ENCODE measurements at places on chromosomes 3 and 15.

DNA sequence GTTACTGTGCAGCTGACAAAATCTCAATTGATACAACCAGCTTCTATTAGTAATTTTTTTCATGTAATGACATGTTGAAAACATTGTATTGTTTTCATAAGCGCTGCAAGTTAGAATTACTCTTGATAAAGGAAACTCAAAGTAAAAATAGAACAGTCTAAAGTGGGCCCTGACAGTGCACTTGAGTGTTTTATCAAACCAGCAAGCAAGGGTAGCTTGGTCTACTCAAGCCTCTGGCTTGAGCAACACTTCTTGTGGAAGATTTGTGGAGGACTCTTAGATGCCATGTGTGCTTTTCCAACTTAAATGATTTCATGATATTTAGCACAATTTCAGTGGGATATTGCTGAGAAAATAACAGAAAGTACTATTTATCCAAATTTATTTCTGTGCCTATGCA is 575.7 kb upstream of the ZNF717 start:
- no peak for DNase-seq

DNA sequence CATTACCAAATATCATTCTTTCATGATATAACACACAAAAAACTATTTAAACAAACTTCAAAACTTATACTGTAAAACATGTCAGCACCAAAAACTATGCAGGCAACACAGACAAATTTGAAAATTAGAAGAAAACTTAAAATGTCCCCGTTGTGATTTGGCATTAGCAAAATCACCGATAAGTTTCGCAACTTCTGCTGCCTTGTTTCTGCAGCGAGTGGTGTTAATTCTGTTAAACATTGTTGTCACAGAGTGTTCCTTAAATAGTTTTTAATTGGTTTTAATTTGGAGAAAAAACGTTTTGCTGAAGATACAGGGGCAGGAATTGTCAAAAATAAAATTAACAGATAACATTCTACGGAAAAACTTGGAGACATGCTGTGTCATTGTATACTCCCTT is 160.6 kb downstream of the RPLP1 start:
- DNase-seq, result no peak

GRCh38 chr3:155282385-155283091 is 10.9 kb downstream of the STRIT1 start:
- no peak for DNase-seq

DNA sequence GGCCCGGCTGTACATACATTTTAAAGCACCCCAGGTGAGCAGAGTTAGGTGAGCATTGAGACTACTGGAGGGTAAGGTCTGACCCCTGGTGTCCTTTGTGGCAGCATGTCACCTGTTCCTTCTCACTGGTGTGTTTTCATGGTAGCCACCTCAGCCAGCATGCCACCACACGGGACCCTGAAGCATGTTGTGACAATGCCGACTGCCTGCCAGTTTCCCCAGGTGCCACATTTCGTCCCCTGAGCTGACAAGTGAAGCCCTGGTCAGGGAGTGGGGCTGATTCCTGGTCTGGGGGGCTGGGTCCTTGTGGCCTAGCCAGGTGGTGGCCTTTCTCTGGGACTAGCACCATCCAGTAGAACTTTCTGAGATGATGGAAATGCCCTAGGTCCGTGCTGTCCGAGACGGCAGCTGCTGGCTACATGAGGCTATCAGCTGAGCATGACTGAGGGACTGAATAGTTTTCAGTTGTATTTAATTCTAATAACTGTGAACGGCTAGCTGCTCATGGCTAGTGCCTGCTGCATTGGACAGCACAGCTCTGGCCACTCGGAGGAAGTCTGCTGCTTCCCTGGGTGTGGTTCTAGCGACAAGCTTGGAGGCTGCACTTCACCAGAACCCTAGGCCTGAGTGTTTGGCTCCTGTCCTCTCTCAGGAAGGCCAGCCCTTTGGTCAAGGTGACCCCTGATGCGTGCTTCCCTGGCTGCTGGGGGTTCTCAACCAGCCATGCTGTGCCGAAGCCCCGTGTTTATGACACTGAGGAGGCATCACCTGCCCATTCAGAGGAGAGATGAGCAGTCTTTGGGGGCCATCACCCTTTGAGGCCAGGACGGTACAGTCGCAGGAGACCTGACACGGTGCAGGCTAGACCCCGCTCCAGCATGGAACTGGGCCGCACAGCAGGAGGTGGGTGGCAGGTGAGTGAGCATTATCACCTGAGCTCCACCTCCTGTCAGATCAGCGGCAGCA is 3.9 kb downstream of the C3orf22 start:
- no peak for DNase-seq

DNA sequence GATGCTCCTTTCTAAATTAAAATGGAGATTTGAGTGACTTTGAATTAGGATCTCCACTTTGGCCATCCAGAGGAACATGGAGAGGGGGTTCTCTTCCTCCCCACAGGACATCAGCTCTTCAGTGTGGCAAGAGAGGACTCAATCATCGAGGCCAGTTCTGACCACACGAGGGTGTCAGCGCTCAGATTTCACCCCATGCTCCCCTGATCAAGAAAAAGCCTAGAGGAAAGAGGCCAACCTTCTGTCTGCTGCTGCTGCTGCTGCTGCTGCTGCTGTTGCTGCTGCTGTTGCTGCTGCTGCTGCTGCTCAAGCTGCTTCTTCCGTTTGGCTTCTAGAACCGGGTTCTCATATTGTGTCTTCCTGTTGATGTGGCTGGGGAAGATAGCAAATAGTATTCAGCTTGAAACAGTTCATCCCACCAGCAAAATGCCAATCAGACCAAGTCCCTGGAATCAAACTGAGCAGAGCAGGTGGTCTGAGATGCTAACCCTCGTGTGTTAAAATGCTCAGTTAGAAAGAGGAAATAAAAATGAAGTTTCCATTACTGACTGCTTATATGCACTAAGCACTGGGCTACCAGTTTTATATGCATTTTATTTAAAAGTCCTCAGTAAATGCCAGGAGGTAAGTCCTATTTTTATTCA is 599.0 kb downstream of the MAGI1 start:
- no peak for DNase-seq

- no peak for DNase-seq
These were observed 25.4 kb upstream of the EDEM1 start for GRCh38 chr3:5162102-5162501.

DNA sequence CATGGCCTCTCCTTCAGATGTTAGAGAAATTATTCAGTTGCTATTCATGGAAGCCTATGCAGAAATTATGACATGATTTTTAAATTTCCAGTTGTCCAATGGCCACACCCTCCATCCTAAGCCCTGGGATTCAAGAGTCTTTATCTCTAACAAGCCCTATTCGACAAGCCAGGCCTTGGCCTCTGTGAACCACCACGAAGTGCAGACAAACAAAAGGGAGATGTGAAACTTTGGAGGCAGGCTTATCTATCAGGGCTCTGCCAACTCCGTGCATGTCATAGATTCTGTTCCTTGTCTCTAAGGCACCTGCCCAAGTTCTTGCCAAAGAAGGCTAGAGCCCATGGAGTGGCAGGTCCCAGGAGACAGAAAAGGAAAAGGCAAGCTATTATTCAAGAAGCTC is 212.4 kb upstream of the ADAMTS9 start:
- no peak for DNase-seq

GRCh38 chr3:48685603-48686511 is at the start of gene NCKIPSD:
TSS of gene NCKIPSD (minus strand) at chr3:48685915. CDS start at chr3:48685807, 108 bp downstream.
- DNase-seq, result no peak

DNA sequence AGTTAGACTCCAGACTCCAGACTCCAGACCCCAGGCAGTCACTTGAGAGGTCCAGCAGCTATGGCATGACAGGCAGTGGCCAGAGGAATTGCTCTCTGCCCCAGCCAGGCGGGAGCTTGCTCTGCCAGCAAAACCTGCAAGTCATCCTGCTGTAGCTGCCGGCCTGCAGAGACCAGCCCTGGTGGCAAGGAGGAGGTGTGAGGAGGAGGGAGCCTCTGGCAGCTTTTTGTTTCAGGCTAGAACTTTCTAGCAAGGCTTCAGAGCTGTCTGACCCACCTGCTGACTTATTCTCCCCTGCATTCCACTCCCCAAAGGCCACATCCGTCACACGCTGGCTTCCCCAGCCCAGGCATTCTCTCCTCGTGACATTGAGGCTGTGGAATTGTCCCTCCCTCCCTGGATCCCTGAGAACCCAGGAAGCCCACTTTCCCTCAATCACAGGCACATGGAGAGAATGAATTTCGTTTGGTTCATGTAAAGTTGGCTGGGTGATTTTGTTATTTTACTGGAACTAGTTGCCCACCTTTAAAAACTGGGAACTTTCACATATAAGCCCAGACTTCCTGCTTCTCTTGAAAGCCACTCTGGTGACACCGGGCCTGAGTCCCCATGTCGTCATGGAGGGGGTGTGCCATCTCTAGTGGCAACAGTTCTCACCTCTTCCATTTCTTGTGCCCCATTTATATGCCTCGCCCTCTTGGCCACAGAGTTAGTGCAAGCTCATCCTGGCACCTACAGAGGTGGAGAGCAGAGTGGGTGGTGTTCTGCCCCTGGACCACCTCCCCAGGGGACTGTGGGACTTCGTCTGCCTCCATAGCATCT is 82.7 kb downstream of the ABHD5 start:
- no peak for DNase-seq

- DNase-seq, result no peak
These were observed 208.4 kb downstream of the PLOD2 start for GRCh38 chr3:145952536-145952935.

DNA sequence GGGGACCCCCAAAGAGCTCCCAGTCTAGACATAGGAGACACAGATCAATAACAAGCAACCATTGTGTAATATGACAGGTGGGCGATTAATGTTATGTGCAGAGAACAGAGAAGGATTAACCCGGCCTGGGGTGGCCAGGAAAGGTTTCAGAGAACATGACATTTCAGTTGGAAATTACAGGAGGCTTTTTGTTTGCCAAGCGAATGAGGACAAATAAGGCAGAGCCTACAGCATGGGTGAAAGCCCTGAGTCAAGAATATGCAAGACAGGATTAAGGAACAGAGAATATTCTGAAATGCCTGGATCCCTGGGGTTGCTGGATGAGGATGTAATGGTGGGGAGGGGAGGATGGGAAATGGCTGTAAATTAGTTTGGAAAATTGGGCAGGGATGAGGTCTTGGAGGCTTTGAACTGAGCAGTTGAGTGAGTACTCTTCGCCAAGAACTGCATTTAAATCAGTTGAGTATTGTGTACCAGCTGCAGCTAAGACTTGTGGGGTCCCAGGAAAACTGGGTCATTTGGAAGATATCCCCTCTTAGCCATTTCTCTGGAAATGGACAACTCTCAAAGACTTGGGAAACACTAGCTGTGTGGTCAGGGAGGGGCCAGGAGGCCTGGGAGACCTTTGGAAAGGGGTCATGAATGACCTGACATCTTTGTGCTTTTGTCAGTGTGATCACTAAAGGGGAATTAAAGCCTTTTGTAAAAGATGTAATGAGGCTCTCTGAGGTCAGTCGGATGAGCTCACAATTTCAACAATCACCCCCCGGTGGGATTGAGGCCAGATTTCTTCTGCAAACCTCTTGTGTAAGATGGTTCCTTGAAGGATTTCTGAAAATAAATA is 198.6 kb upstream of the NR2E3 start:
- DNase-seq, result no peak

DNA sequence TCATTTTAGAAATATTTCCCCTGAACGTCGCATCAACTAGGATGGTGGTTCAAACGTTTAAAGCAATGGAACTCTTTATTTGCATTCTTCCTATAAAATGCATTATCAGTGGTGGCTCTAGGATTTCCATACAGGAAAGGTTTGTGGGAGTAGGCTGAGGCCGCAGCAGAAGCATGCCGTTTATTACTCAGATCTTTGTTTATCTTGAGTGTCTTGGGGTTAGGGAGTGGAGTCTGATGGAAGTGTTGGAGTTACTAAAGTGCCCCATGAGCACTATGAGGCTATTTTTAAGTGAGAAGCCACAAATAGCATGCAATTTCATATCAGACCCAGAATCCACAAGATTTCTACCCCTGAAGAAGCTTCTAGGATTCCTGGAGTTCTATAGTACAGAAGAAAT is 26.2 kb downstream of the ATOSA start:
- DNase-seq, result no peak

DNA sequence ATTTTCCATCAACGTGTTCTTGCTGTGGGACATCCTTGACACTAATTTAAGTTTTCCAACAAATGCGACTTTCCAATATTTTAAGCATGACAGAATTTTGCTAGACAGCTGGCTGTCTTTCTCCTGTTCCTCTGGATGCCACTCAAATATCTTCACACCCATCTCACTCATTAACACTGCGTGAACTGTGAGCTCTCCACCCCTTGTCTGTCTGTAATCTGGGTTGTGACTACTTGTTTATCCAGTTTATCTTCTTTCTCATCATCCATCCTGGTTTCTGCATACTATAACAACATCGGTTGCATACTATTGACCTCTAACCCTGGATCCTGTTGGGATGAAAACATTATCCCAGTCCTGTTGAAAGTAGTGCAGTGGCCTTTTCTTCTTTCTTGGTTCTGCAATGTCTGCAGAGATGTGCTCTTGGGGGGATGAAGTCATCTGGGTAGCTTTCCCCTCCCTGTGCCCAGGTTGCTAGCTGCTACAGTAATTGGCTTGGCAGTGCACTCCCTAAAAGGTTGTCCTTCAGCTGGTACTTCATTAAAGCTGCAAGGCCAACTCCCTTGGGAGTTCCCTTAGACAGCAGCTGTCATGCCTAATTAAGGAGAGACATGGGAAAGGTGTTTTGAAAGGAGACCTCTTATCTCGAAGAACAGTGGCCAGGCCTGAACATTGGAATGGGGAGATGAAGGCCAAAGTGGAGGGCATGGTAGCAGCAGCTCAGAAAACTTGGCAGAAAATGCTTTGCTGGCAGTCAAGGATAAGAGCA is 24.7 kb downstream of the KAT2B start:
- DNase-seq, result no peak

GRCh38 chr3:40304352-40304751 is 5.2 kb upstream of the EIF1B start:
- DNase-seq, result no peak

GRCh38 chr3:58003093-58003492 is 5.1 kb upstream of the FLNB start:
- no peak for DNase-seq

GRCh38 chr3:29319798-29320197 is 38.9 kb downstream of the RBMS3 start:
- DNase-seq, result no peak

DNA sequence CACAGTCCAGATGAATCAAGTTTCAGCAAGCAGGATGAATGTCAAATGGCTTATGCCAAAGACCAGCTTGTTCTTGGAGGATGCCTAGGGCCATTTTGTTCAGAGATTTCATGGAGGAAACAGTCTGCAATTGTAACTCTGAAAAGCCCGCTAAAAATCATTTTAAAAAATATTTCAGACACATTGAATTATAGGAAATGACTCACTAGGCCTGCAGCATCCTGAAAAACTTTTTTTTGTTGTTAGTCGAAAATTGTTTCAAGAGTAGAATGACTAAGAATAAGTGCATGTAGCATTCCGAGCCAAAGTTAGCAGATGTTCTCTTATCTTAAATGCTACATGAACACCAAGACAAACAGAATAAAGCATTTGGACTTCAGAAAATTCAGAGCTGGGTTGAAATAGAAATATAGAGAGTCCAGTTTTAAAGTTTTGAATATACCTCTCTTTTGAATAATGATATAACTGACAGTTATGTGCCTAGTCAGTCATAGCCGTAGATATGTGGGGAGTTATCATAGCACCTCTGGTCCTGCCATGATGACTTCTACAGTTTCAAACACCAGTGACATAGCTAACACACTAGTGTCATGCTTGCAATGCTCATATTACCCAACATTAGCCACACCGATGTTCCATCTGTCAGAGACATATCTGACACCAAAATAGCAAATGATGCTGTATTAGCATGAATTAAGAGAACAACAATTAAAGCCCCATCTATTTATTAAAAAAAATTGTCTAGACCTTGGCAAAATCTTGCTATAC is 1462.8 kb upstream of the GBE1 start:
- no peak for DNase-seq
